ENCODE measurements at places on chromosomes 12 and 14.

DNA sequence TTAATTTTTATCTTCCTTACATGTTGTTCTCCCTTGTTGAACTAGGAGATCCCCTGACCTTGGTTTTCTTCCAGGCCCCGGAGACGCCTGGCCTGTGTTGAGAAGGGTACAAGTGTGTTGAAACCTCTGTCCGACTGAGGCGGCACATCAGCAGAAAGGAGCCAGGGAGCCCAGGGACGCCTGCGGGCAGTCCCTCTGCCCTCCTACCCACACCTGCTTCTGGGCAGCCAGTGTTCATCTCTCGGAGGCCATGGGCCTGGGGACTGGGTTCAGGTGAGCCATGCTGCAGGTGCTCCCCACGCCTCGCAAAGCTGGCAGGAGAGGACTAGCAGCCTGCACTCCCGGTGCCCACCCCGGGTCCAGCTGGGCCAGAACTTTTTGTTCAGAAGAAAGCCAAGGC, 39.9 kb upstream of the EIF5 start:
- DNase-seq: no peak

GRCh38 chr12:93540466-93540865, 32.0 kb upstream of the SOCS2 start:
- DNase-seq: no peak

DNA sequence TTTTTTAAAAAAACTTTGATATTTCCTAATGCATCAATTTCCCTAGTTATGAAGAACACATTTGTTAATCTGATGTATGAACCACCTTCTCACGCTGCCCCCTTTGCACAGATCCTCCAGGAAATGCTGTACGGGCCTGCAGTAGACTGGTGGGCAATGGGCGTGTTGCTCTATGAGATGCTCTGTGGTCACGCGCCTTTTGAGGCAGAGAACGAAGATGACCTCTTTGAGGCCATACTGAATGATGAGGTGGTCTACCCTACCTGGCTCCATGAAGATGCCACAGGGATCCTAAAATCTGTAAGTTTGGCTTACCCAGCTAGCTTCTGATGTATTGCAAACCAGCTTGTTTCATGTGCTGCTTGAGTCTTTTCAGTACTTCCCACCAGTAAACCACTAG, 165.0 kb upstream of the HIF1A start:
- no peak for DNase-seq

- no peak for DNase-seq
These were observed 2.4 kb upstream of the TUBA1B start for GRCh38 chr12:49133590-49133989.

GRCh38 chr14:69280746-69281291, 20.9 kb downstream of the GALNT16 start:
- peak; percentile 1 for DNase-seq

- DNase-seq: peak; percentile 22
These were observed 27.3 kb downstream of the FRS2 start for GRCh38 chr12:69497308-69498026.

- DNase-seq: no peak
These were observed 14.6 kb downstream of the SIVA1 start for GRCh38 chr14:104767634-104767918.

- DNase-seq: no peak
These were observed 12.0 kb downstream of the CFAP73 start for GRCh38 chr12:113161415-113162016.

GRCh38 chr12:11412731-11413130, 17.4 kb upstream of the PRB2 start:
- no peak for DNase-seq

- DNase-seq: no peak
These were observed 78.0 kb upstream of the OTX2 start for GRCh38 chr14:56888274-56888673.

DNA sequence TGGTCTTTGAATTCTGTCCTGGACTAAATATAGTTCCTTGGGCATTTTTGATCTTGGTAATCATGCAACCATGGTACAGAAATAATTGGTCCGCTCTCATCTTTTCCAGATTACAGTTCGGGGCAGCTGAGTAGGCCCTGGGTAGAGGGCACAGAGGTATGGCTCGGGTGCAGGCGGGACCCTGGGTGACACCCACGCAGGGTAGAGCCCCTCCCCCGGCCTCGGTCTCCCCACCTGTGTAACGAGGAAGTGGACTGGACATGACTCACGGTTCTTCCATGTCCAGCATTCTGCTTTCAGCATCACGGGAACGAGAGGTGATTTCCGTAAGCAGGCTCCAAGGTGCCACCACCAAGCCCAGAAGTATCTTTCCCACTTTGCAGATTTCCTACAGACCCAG, 91.0 kb upstream of the DIO3 start:
- DNase-seq: no peak

DNA sequence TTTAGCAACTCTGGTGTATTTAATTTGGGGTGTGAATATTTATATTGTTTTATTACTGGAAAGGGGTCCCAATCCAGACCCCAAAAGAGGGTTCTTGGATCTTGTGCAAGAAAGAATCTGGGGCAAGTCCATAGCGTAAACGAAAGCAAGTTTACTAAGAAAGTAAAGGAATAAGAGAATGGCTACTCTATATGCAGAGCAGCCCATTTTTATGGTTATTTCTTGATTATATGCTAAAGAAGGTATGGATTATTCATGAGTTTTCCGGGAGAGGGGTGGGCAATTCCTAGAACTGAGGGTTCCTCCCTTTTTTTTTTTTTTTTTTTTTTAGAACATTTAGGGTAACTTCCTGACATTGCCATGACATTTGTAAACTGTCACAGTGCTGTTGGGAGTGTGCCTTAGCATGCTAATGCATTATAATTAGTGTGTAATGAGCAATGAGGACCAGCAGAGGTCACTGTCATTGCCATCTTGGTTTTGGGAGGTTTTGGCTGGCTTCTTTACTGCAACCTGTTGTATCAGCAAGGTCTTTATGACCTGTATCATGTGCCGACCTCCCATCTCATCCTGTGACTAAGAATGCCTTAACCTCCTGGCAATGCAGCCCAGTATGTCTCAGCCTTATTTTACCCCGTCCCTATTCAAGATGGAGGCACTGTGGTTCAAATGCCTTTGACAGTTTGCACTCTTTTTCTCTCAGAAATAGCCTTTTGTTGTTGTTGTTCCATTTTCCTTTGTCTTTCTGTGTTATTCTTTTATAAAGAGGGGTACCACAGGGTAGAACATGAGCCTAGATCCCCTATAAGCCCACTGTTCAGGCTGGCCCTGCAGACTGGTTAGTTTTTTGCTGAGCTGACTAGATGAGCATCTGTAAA, 75.5 kb upstream of the DCD start:
- DNase-seq: peak; percentile 44

DNA sequence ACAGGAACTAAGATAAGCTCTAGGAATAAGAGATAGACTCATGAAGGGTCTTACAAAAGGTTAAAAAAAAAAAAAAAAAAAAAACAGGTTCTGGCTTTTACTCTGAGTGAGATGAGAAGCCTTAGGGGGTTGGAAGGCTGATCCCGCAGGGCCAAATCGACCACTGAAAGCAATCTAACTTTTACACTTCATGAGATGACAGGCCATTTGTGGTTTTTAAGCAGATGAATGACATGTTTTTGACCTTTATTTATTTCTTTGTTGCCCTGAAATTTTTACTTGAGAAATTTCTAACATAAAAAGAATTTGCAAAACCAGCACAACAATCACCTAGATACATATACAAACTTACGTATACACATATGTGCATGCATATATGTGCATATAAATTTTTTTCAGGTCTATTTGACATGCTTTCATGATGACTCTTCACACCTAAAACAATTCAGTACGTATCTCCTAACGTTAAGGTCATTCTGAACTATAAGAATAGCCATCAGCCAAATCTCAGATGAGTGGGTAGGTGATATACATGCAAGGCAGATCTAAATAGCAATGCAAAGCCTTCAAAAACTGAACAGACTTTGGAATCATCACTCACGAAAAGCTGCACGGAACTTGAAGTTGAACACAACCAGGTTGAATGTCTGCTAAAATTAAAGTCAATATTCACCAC, 87.0 kb downstream of the R3HDM2 start:
- DNase-seq: no peak

DNA sequence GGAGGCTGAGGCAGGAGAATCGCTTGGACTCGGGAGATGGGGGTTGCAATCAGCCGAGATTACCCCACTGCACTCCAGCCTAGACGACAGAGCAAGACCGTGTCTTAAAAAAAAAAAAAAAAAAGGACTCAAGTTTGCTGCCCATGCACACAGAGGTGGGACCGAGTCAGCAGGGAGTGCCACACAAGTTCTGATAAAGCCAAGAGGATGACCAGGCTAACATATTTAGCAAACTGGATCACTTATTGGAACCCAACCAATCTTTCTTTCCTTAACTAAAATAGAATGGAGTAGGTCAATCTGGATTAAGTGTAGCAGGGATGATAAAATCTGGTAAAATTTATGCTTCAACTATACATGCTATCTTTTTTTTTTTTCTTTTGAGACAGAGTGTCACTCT, 190.4 kb upstream of the FOXN3 start:
- DNase-seq: no peak

- no peak for DNase-seq
These were observed 258.1 kb downstream of the IPO8 start for GRCh38 chr12:30437616-30438015.

GRCh38 chr14:34180434-34180833, 229.6 kb upstream of the EGLN3 start:
- DNase-seq: no peak

GRCh38 chr14:20539906-20540305, 20.9 kb downstream of the RNASE9 start:
- DNase-seq: no peak

GRCh38 chr14:71469643-71470335, 462.4 kb upstream of the RGS6 start:
- DNase-seq: no peak

GRCh38 chr14:56552615-56553014, 27.0 kb upstream of the TMEM260 start:
- no peak for DNase-seq

DNA sequence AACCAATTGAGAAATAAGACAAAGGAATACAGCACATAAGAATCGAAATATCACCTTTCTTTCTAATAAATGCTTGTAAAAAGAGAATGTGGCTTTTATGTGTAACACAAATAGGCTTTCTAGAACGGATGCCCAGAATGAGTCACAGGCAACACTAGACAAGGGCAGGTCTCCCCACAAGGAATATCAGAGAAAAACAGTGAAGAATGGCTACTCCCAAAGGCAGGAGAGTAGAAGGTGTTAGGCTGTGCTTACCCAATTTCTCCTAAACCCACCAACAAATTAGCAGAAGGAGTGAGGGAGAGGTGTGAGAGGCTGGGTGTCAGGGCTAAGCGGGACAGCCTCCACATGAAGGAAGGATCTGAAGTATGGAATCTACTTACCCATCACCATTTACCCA, 55.2 kb downstream of the GALNT4 start:
- DNase-seq: peak; percentile 38

GRCh38 chr14:76926521-76927251, 100.5 kb downstream of the LRRC74A start:
- peak; percentile 88 for DNase-seq

DNA sequence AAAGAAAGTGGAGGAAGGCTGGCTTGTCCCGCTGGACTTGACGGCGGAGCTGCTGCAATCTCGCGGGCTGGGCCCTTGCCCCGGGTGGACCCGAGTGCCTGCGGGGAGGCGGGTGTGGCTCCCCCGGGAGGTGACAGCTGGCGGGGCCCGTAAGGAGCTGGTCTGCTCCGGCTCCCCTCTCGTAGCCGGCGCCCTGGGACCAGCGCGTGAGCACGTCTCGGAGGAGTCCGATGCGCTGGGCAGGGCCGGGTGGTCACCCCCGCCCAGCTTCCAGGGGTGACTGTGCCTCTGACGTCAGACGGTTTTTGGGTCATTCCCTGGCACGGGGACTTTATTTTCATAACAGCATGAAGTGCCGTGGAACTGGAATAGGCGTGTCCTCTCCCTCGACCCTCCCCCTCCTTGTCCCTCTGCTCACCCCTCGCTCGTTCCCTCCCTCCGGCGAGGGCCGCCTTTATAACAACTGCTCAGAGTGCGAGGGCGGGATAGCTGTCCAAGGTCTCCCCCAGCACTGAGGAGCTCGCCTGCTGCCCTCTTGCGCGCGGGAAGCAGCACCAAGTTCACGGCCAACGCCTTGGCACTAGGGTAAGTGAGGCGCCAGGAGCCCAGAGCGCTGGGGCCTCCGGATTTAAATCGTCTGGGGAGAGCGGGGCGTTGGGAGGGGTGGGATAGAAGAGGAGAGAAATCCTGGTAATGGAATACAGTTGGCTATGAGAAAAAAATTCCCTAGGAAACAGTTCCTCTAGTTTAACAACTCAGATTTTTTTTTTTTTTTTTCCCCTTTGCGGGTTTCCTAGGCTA, at the start of gene GPRC5A:
TSS of gene GPRC5A (plus strand) at position 483 of the 801 bp plus-strand sequence. CDS start 16,688 bp downstream, outside the sequence.
- DNase-seq: peak; percentile 60

GRCh38 chr14:103679351-103679750, 35.9 kb downstream of the XRCC3 start:
- peak; percentile 59 for DNase-seq

DNA sequence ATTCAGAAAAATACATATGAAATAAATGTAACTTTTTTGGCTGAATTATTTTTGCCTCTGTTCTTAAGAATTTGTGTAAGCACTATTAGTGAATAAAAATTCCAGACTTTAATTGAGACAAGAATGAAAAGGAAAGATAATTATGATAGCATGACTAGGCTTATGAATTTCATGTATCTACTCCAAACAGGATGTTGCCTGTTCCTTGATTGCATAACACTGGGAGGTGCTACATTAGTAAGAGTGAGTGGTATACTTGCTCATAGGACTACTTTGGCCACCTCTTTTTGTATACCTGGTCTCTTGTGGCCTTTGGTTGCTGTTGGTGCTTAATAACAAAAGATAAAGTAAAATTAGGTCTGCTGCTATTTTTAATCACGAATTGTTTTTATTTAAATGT, 112.8 kb downstream of the NAV3 start:
- no peak for DNase-seq

GRCh38 chr14:90440021-90440451, 43.2 kb downstream of the CALM1 start:
- no peak for DNase-seq

GRCh38 chr12:46384451-46385309, 12.1 kb upstream of the SLC38A2 start:
- DNase-seq: no peak

DNA sequence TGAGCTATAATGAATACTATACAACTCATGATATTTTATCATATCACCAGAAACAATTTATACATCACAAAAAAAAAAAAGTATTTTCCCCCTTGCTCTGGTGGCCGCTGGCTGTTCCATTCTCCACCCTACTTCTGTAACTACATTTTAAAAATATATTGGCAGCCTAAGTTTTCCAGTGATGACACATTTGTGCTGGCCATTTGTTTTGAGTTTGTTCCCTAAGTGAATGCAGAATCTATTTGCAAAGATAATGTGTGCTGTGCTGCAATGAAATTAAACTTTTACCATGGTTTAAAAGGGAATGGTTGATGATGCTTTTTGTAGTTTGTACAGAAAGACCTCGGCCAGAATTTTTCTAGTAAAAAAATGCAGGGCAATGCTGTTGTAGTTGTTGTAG, 1092.8 kb downstream of the TMTC2 start:
- no peak for DNase-seq

All from activated naive CD4-positive, alpha-beta T cell treated with anti-CD3 and anti-CD28 coated beads, Interleukin-2, amount 10 ng/mL, durations not matched to agents 7 days and 5 days (primary cell).